ENCODE measurements at places on chromosomes 1 and 21. TPM values are rescaled to one million over a fixed set of nuclear protein-coding genes. Genes with fewer than 3 reads are reported as not detected.
A peak's percentile ranks its signal among the peaks of the same experiment; 100 is the strongest.

DNA sequence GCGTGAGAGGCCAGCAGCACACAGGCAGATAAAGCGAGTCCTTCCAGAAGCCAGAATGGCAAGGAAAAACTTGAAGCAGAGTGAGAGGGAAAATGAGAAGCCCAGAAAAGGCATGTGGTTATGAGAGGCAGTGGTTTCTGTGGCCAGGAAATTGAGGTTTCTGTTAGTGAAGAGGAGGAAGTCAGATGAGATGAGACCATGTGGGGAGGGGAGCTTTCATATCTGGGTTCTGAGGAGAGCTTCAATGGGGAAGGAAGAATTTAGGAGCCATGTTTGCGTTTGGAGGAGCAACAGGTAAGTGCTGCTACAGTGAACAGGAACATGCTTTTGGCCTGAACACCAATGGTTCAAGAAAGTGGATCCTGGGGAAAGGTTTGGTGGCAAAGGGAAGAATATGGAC lies 6.1 kb upstream of the CD1A start:
- peaks cover 23% of the 10 kb centered on the region for H3K4me1 ChIP-seq
- H3K4me3 ChIP-seq = no peak overlapping the region
- peak; percentile 7 for DNase-seq
- no peaks in the 10 kb centered on the region for H3K36me3 ChIP-seq
- H3K27me3 ChIP-seq = peaks cover 6% of the 10 kb centered on the region

GRCh38 chr1:13781228-13781627 lies 81.2 kb downstream of the PRDM2 start:
- no peaks in the 10 kb centered on the region for H3K27me3 ChIP-seq
- peaks cover 11% of the 10 kb centered on the region for H3K4me1 ChIP-seq
- H3K36me3 ChIP-seq = peaks cover 93% of the 10 kb centered on the region
- H3K27ac ChIP-seq = no peak overlapping the region
- DNase-seq = no peak

DNA sequence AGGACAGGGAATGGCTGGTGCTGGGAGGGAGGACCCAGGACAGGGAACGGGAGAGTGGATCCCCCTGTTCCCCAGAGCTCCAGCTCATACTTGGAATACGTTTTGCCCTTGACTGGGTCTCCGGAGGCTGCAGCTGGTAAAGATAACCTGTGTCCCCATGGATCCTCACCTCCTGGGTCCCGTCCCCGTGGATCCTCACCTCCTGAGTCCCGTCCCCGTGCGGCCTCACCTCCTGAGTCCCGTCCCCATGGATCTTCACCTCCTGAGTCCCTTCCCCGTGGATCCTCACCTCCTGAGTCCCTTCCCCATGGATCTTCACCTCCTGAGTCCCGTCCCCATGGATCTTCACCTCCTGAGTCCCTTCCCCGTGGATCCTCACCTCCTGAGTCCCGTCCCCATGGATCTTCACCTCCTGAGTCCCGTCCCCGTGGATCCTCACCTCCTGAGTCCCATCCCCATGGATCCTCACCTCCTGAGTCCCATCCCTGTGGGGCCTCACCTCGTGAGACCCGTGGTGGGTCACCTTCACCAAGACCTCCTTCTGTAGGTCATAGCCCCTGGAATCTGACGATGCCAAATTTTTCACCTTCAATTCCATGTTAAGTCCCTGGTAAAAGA lies 61.4 kb downstream of the SCCPDH start:
- H3K4me1 ChIP-seq = peaks cover 19% of the 10 kb centered on the region
- peaks cover 4% of the 10 kb centered on the region for H3K27me3 ChIP-seq
- H3K27ac ChIP-seq = no peak overlapping the region
- H3K4me3 ChIP-seq = no peak overlapping the region
- DNase-seq = no peak

The PCAT6 gene
- 1.3 TPM for total RNA-seq

The FMN2 gene
- not detected for total RNA-seq

- H3K4me3 ChIP-seq = peak overlapping the region; percentile 89
- peak overlapping the region; percentile 88 for H3K27ac ChIP-seq
- peaks cover 23% of the 10 kb centered on the region for H3K4me1 ChIP-seq
- peaks cover 6% of the 10 kb centered on the region for H3K36me3 ChIP-seq
These were observed 920 bp downstream of the MTR start for GRCh38 chr1:236795757-236796667.

DNA sequence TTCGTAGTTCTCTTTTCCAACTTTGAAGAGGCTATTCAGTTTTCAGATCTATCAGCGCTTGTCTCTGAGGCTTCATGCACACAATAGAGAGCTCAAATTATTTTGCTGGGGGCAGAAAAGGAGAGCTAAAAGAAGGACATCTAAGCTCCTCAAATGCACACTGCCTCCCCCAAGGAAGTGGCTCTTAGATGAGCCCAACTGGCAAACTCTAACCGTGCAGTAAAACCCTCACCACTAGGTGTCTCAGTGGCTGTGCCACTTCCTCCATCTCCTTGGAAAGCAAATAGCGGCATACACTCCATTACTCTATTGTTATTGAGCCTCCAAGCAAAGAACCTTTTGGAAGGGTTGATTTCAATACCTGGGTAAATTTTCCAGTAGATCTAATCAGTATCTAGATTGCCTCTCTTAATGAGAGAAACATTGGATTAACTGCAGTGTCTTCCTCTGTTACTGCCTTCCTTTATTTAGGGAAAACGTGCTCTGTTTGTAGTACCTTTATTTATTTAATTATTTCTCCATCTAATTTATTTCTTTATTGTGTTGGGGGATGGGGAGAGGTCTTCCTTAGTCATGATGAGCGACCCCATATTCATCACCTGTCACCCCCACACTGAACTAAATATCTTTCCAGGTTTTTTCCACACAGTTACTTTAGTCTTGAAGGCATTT lies 9.2 kb upstream of the SFPQ start:
- H3K36me3 ChIP-seq = no peaks in the 10 kb centered on the region
- H3K27ac ChIP-seq = no peak overlapping the region
- no peak overlapping the region for H3K4me3 ChIP-seq
- no peaks in the 10 kb centered on the region for H3K4me1 ChIP-seq

The S100A9 gene
- 35.3 TPM for total RNA-seq

DNA sequence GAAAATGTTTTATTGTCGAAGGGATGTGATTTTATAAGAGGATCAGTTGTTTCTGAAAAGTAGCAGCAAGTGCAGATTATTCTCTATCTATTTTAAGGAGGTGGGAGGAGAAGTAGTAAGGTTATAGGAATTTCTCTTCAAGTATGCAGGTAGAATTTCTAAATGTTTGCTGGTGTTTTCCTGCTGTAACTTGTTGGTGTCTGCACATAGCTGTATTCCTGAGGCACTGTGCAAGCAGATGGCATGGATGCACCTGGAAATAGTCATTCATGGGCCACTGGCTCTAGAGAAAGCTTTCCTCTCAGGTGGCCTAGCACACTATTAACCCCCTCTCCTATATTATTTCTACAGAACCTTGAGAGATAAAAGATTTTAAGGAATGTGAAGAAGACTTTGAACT lies 30.3 kb upstream of the PODN start:
- H3K27me3 ChIP-seq = no peaks in the 10 kb centered on the region
- H3K4me1 ChIP-seq = no peaks in the 10 kb centered on the region
- no peak for DNase-seq
- H3K36me3 ChIP-seq = peaks cover 22% of the 10 kb centered on the region
- H3K27ac ChIP-seq = no peak overlapping the region
- H3K4me3 ChIP-seq = no peak overlapping the region

- no peak overlapping the region for H3K4me3 ChIP-seq
- peaks cover 18% of the 10 kb centered on the region for H3K4me1 ChIP-seq
- no peak overlapping the region for H3K27ac ChIP-seq
- peaks cover 48% of the 10 kb centered on the region for H3K27me3 ChIP-seq
- DNase-seq = no peak
- H3K36me3 ChIP-seq = no peaks in the 10 kb centered on the region
These were observed 7.2 kb downstream of the KISS1 start for GRCh38 chr1:204188959-204189639.

DNA sequence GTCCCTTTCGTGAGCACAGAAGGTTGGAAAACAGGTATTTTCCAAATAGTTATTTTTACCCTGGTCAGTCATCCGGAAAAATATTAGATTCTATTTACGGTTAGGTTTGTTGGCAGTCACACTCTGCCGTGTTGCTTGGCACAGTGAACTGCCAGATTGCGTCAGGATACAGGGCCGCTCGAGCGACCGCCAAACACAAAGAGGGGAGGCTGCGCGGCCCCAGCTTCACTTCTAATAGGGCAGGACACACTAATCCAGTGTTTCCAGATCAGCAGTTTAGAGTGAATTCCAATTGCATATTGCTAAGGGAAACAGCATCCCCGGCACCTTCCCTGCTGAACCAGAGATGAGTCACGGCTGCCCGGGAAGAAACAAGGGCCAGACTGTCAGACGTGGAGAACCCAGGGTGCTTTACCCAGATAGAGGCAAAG lies 22.9 kb downstream of the UMODL1 start:
- no peak overlapping the region for H3K4me3 ChIP-seq
- DNase-seq = no peak
- no peaks in the 10 kb centered on the region for H3K27me3 ChIP-seq
- peaks cover 6% of the 10 kb centered on the region for H3K4me1 ChIP-seq
- no peak overlapping the region for H3K27ac ChIP-seq
- H3K36me3 ChIP-seq = no peaks in the 10 kb centered on the region

DNA sequence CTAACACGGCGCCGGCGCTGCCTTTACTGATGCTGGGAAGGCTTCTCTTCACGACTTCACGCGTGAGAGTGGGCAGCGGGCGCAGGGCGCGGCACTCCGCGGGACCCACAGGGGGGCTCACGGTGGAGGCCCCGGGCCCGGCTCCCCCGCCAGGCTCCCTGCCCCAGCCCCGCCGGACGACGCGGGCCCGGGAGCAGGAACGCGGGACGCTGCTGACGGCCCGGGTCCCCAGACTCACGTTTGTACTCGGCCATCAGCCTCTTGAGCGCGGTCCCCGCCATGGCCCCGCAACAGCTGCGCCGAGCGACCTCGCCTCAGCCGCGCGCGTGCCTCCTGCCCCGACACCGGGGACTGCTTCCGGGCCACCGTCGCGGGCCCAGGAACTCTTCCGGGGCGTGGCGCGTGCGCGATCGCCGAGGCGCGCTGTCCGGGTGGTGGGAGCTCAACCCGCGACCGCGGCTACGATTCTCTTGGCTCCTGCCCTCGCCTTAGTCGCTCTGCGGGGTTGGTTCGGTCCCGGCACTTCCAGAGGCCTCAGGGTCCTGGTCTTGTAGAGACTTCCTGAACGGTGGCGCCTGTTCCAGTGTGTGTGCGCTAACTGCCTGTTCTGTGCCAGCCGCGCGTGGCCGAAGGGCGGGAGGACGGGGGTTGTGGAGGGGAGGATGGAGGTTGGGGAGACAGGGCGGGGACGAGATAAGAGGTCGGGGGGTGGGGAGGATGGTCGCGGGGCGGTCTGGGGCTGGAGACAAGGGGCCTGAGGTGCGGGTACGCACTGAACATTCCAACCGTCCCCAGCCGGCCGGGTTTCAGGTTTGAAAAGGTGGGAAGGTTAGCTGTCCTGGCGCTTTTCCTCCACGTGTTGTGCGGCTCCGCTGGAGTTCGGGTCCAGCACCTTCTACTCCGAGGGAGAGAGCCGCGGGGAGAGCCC lies at the start of gene UBE2G2:
UBE2G2 (minus strand) TSS at position 353 of the 928 bp plus-strand sequence; CDS start at position 281, 72 bp downstream.
- H3K27ac ChIP-seq = peak within 1 kb of the TSS; percentile 25
- no peaks in the 10 kb centered on the region for H3K27me3 ChIP-seq
- peak; percentile 81 for DNase-seq
- peaks cover 28% of the 10 kb centered on the region for H3K4me1 ChIP-seq
- peaks cover 35% of the 10 kb centered on the region for H3K36me3 ChIP-seq

DNA sequence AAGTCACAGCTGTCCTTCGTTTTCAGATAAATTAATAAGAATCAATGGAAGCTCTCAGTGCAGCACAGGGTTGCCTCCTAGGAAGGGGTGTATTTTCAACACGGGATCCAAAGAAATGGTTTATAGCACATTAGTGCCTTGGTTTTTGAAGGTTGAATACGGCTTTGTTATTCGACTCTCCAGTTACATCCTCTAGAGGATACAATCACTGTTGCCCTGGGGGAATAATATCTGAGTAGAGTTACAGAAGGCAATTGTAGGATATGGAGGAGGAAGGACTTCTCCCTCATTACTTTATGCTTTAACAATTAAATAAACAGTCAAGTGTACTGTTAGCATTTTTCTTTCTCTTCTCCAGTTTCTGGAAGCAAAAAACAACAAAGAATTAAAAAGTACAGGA lies 14.3 kb upstream of the ZNF326 start:
- H3K27me3 ChIP-seq = no peaks in the 10 kb centered on the region
- no peak for DNase-seq
- no peak overlapping the region for H3K27ac ChIP-seq

GRCh38 chr1:156025876-156026275 lies 5.1 kb upstream of the SSR2 start:
- no peak for DNase-seq
- no peak overlapping the region for H3K27ac ChIP-seq
- no peaks in the 10 kb centered on the region for H3K27me3 ChIP-seq
- H3K4me1 ChIP-seq = peaks cover 9% of the 10 kb centered on the region

GRCh38 chr1:82934074-82934473 lies 1064.9 kb downstream of the TTLL7 start:
- no peak overlapping the region for H3K4me3 ChIP-seq
- H3K4me1 ChIP-seq = no peaks in the 10 kb centered on the region
- DNase-seq = no peak
- no peaks in the 10 kb centered on the region for H3K36me3 ChIP-seq
- no peak overlapping the region for H3K27ac ChIP-seq

DNA sequence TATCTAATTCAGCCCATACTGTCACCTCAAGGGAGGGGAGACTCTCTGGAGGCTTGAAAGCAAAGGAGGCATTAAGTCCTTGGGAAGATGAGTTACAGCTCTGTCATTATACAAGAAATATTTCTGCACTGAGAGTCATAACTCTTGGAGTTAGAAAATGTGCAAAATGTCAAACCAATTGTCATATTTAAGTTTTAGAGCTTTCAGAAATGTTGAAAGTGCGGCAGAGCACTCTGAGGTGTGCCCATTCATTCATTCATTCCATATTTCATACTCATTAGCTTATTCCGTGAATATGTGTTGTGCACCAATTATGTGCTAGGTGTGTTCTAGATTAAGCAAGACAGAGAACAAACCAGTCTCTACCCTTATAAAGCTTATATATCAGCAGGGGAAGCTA lies 87.1 kb downstream of the HUNK start:
- H3K36me3 ChIP-seq = no peaks in the 10 kb centered on the region
- H3K4me1 ChIP-seq = peaks cover 14% of the 10 kb centered on the region
- no peak overlapping the region for H3K4me3 ChIP-seq
- H3K27ac ChIP-seq = no peak overlapping the region
- no peaks in the 10 kb centered on the region for H3K27me3 ChIP-seq

GRCh38 chr1:23369335-23370013 lies at the start of gene ZNF436:
ZNF436 (minus strand) TSS chr1:23369836; CDS start chr1:23368005, 1,831 bp downstream.
- H3K4me1 ChIP-seq = peaks cover 29% of the 10 kb centered on the region
- peaks cover 3% of the 10 kb centered on the region for H3K36me3 ChIP-seq
- H3K27me3 ChIP-seq = no peaks in the 10 kb centered on the region
- DNase-seq = peak; percentile 33
- H3K4me3 ChIP-seq = peak within 1 kb of the TSS; percentile 71

The TCEA3 gene
- total RNA-seq = 33.1 TPM

The RNU1-2 gene
- total RNA-seq = 4,982 TPM

The SLC5A9 gene
- total RNA-seq = not detected

The ZSCAN20 gene
- 0.50 TPM for total RNA-seq

Data from CD4-positive, alpha-beta T cell (primary cell).